Aorta (tissue), 5 donors: ENCODE measurements at places on chromosomes 3 and 15. TPM values are rescaled to one million over a fixed set of nuclear protein-coding genes. Genes with fewer than 3 reads are reported as not detected.

DNA sequence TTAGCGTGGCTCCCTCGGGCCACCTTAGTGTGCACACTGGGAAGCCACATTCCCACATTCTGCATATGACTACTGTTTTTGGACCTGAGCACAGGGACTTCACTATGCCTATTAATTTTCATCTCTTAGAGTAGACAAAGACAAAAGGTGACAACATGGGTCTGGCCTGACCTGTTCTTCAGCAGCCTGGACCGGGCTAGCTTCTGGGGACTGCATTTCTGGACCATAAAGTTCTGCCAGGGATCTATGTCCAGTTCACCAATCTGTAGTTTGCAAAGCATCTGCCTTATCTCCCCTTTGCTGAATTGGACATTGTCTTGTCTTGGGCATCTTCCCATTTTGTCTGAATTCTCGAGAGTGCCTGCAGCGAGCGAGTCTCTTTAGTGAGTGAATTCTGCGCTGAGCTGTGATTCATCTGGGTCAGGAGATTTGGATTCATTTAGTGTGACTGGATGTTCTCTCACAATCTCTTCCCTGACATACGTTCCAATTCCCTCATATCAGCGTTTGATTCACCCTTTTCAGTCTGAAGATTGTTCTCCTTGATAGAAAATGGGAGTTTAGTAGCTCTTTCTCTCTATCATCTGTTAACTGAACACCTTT lies 112.2 kb upstream of the PLXNA1 start:
- H3K4me1 ChIP-seq = no peaks in the 10 kb centered on the region
- no peak overlapping the region for H3K4me3 ChIP-seq

DNA sequence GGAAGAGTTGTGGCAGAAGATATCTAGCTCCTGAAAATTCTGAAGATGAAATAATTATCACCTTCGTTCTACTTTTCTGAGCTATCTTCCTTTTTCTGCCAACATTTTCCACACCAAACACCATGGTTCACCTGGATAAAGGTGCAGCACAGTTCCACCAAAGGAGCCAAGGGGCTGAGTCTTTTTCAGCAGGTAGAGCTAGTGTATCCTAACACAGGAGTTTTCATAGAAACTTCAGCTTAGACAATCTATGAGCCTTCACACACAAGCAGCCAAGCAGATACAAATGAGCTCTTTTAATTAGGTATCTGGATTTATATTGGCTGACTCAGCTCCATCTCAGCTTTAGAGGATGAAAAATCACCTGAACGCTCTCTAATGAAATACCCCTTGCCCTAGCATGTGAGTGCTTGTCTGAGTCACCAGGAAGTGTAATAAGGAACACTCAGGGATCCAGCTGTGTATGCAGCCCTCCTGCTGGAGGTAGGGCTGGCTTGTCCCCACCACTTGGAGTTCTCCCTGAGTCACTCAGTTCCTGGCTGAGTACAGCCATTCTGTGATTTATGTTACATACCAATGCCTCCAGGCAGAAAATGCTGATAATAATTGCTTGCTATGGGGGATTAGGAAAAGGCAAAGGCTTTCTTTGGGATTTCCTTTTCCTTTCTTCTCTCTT lies 385.7 kb downstream of the LSAMP start:
- H3K36me3 ChIP-seq = no peaks in the 10 kb centered on the region
- no peaks in the 10 kb centered on the region for H3K4me1 ChIP-seq
- H3K27ac ChIP-seq = no peak overlapping the region
- no peak overlapping the region for H3K4me3 ChIP-seq
- DNase-seq = no peak

GRCh38 chr3:184872200-184872599 lies 60.2 kb downstream of the VPS8 start:
- H3K4me3 ChIP-seq = no peak overlapping the region
- H3K27ac ChIP-seq = no peak overlapping the region
- H3K4me1 ChIP-seq = no peaks in the 10 kb centered on the region
- no peak for DNase-seq
- H3K27me3 ChIP-seq = no peaks in the 10 kb centered on the region
- peaks cover 5% of the 10 kb centered on the region for H3K36me3 ChIP-seq

GRCh38 chr15:91783008-91783407 lies 70.5 kb upstream of the SLCO3A1 start:
- no peaks in the 10 kb centered on the region for H3K27me3 ChIP-seq
- no peak for DNase-seq
- no peaks in the 10 kb centered on the region for H3K36me3 ChIP-seq

- DNase-seq = no peak
- no peaks in the 10 kb centered on the region for H3K4me1 ChIP-seq
- no peaks in the 10 kb centered on the region for H3K27me3 ChIP-seq
- no peak overlapping the region for H3K4me3 ChIP-seq
- H3K27ac ChIP-seq = no peak overlapping the region
Observed at GRCh38 chr15:42348083-42348482, 11.2 kb upstream of the CAPN3 start.

DNA sequence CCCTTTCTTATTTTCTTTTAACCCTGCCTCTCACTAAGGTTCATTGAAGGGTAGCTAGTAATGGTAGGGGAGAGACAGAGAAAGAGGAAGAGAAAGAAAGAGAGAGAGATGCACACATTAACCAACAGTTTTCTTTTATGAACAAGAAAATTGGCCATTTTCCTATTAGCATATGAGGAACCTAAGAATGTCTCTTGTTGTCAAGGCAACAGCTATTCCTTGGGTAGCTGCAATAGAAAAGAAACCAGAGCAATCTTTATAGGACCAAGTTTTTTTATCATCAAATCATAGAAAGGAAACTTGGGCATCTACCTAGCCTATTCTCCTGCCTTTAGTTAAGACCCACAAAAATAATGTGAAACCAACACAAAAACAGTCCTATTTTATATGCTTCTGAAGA lies 15.0 kb upstream of the CCDC39 start:
- H3K4me3 ChIP-seq = no peak overlapping the region
- no peaks in the 10 kb centered on the region for H3K27me3 ChIP-seq
- no peak overlapping the region for H3K27ac ChIP-seq
- H3K36me3 ChIP-seq = no peaks in the 10 kb centered on the region
- no peak for DNase-seq
- H3K4me1 ChIP-seq = no peaks in the 10 kb centered on the region

DNA sequence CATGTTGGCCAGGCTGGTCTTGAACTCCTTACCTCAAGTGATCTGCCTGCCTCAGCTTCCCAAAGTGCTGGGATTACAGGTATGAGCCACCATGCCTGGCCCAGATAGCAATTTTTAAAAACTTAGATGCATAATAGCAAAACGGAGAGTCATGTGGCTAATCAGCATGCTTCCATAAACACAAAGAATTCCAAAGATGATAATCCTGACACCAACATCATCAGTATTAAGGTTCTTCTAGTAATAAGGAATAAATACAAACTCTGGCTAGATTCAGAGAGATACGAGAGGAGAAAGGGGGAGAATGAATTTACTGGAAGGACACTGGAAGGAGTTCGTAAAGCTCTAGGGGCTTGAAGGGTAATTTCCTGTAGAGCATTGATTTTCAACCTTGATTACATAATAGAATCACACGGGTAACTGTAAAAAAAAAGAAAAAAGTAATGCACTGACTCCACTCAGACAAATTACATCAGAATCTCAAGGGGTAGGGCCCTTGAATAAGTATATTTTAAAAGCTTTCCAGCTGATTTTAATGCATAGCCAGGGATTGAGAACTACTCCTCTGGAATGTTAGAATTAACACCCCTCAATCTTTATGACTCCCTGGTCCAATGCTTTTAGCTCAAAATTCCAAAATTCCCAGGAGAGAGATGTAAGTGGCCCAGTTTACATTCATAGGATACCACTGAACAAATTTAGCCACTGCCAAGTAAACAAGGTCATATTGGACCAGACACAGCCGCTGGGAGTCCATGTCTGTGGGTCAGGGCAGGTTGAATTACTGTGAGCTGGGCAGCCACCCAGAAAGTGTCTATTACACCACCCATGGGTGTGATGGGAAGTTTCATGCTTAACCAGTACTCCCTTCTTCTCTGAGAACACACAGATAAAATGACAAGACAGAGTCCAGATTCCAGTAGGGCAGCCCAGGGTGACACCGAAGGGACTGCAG lies 243.9 kb downstream of the TBL1XR1 start:
- no peak overlapping the region for H3K4me3 ChIP-seq
- H3K36me3 ChIP-seq = no peaks in the 10 kb centered on the region
- no peaks in the 10 kb centered on the region for H3K4me1 ChIP-seq

DNA sequence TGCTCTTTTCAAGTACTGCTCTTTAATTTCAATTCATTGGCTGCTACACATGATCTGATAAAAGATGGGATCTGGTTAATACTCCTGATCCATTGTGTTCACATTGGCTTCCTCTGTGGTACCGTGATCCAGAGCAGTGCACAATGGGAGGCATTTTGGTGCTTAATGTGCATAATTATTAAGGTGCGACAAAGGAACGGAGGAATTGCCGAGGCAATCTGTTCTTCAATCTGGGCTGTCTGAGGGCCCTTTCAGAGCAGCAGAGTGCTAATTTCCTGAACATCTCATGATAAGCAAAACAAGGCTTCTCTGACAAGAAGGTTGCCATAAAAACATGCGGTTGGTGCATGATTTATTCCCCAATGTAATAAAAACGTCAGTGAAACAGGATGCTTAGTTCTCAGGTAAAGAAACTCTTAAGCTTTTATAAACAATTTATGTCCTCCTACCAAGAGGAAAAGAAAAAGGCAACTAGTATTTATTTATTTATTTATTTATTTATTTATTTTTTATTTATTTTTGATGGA lies 64.0 kb upstream of the EPHA3 start:
- no peaks in the 10 kb centered on the region for H3K36me3 ChIP-seq
- no peak overlapping the region for H3K27ac ChIP-seq
- H3K4me3 ChIP-seq = no peak overlapping the region
- no peaks in the 10 kb centered on the region for H3K4me1 ChIP-seq
- no peaks in the 10 kb centered on the region for H3K27me3 ChIP-seq

DNA sequence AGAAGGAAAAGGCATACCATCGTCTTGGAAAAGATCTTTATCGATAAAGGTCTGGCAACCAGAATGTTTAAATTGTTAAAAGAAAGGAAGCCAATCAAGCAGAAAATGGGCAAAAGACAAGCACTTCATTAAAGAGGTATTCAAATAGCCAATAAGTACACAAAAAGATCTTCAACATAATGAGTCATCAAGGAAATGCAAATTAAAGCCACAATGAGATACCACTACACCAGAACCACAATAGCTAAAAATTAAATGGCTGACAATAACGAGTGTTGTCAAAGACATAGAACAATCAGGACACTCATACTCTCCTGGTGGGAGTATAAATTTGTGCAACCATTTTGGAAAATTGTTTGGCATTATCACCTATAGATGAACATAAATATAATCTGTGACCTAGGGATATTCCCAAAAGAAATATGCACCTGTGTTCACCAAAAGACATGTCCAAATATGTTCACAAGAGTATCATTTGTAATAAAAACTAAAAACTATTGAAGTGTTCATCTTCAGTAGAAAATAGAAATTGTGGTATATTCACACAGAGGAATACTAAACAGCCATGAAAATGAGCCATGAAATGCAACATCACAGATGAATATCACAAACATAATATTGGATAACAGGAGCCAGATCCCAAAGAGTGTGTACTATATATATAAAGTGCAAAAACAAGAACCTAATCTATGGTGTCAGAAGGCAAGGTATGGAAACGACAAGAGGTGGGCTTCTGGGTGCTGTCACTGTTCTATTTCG lies 14.4 kb upstream of the BTBD1 start:
- H3K4me1 ChIP-seq = no peaks in the 10 kb centered on the region
- no peaks in the 10 kb centered on the region for H3K27me3 ChIP-seq
- no peak for DNase-seq
- H3K27ac ChIP-seq = no peak overlapping the region

DNA sequence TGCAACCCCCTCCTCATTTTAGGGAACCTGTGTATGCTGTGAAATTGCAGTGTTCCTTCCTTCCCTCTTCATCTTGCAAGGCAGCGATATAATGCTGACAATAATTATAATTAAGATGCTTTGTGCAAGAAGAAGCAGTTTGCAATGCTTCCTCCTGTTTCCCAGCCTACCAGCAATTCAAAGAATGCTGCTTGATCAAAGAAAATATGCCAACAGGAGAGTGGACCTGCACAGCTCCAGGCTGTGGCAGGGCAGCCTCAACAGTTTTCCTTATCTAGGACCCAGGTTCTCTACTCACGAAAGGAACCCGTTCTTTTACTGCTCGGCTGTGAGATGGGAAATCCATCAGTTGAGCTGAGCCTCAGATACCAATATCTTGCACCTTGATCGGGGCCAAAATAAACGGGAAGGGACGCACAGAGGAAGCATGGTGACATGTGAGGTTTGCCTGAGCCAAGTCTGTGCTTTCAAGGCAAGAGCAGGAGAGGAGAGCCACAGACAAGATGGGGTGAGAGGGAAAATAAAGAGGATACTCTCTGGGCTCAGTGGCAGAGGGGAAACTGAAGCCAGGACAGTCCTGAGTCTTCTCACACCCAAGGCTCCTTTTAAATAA lies 22.6 kb upstream of the LRTM1 start:
- H3K36me3 ChIP-seq = no peaks in the 10 kb centered on the region
- no peaks in the 10 kb centered on the region for H3K27me3 ChIP-seq
- H3K27ac ChIP-seq = no peak overlapping the region
- no peak overlapping the region for H3K4me3 ChIP-seq
- DNase-seq = no peak

DNA sequence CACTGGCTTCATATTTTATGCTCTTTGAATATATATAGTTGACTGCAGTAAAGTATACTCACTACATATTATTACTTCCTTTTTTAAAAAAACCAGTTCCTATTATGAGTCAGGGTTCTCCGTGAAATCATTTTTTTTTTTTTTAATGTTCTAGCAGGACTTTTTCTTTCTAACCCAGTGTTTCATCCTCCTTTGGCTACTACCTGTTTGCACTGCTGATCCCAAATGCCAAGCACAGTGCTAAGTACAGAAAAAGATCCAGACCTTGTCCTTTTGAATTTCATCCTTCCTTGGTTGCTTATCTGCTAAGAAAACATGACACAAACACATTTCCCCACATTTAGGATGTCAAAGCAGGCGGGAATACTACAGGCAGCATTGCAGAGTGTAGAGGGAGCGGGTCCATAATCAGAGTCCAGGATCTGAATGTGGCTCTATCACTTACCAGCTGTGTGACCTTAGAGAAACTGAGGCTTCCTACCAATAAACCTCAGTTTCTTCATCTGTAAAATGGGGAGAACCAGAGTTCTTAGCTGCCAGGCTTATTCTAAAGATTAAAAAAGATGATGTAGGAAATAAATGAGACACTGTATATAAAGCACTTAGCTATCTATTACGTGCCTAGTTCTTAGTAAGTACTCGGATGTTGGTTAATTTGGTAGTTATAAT lies 37.2 kb upstream of the ANPEP start:
- H3K4me1 ChIP-seq = no peaks in the 10 kb centered on the region
- H3K36me3 ChIP-seq = no peaks in the 10 kb centered on the region
- H3K27ac ChIP-seq = no peak overlapping the region
- no peak overlapping the region for H3K4me3 ChIP-seq
- H3K27me3 ChIP-seq = no peaks in the 10 kb centered on the region

ZBED2 gene
- not detected for total RNA-seq

GOLGA8G gene
- not detected for total RNA-seq

ANKUB1 gene
- not detected for total RNA-seq

FXR1 gene
- total RNA-seq = 106 TPM

RPSA gene
- 479 TPM for total RNA-seq

ECE2 gene
- not detected for total RNA-seq

ZNF662 gene
- total RNA-seq = 18.1 TPM

RBMS3 gene
- 157 TPM for total RNA-seq
